Osteocyte (in vitro differentiated cells): ENCODE measurements at places on chromosomes 13 and 19. TPM values are rescaled to one million over a fixed set of nuclear protein-coding genes. Genes with fewer than 3 reads are reported as not detected.

The LRRC4B gene
- 0.11 and 0.52 TPM in 2 replicates for total RNA-seq

DNA sequence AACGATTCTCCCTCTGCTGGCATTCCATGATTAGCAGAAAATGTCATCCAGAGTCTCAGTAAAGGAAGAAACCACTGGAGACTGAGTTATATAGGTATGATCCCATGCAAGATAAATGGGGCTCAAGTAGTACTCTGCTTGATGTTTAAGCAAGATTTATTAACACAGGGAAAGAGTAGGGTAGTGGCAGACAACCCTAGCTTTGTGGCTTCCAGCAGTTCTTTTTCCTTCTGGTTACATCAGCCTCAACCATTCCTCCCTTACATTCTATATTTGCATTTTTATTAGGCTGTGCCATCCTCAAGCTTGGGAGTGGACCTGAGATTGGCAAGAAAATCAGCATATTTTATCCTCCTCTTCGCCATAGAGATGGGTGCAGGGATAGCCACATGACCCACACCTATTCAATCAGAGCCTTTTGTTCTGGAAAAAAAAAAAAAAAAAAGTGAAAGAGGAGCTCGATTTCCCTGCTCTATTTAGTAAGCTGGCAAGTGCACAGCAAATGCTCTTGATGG is 402.1 kb downstream of the ZNF536 start:
- H3K36me3 ChIP-seq, result no peaks in the 10 kb centered on the region
- no peak overlapping the region for H3K4me3 ChIP-seq
- no peak for DNase-seq
- no peaks in the 10 kb centered on the region for H3K27me3 ChIP-seq
- H3K4me1 ChIP-seq, result no peaks in the 10 kb centered on the region
- no peak overlapping the region for H3K27ac ChIP-seq

DNA sequence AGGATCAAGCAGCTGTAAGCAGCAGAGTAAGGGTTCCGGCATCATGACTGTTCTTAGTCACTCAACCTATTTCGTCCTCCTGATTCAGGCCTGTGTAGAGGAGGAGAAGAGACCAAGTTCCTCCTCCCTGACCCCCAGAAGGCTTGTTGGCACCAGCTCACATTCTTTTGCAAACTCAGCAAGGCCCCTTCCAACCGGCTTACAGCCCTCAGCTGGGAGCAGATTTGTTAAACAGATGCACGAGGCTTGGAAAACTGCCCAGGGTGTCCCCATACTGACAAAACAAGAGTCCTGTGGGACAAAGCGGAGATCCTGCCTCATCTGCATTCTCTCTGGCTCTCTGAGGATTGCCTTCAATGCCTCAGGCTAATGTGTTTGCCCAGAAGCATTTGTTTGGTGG is 113.2 kb upstream of the SOX21 start:
- H3K4me3 ChIP-seq, result no peak overlapping the region
- no peak for DNase-seq
- H3K27ac ChIP-seq, result no peak overlapping the region
- H3K36me3 ChIP-seq, result no peaks in the 10 kb centered on the region
- H3K4me1 ChIP-seq, result no peaks in the 10 kb centered on the region

The F10 gene
- 1.8 and 2.0 TPM in 2 replicates for total RNA-seq

DNA sequence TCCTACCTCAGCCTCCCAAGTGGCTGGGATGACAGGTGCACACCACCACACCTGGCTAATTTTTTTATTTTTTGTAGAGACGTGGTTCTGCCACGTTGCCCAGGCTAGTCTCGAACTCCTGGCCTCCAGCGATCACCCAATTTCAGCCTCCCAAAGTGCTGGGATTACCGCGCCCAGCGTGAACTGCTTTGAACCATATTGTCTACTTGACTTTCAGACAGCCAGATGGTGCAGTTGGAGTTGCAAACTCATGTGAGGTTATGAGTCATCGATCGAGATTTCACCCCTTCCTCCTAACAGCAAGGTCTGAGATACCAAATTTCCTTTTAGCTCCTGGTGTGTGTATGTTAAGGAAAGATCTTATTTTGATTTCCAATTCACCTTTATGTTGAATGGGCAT is 2.7 kb downstream of the SLC27A1 start:
- no peaks in the 10 kb centered on the region for H3K36me3 ChIP-seq
- H3K27me3 ChIP-seq, result no peaks in the 10 kb centered on the region
- H3K4me1 ChIP-seq, result peaks cover 38% of the 10 kb centered on the region
- no peak for DNase-seq

DNA sequence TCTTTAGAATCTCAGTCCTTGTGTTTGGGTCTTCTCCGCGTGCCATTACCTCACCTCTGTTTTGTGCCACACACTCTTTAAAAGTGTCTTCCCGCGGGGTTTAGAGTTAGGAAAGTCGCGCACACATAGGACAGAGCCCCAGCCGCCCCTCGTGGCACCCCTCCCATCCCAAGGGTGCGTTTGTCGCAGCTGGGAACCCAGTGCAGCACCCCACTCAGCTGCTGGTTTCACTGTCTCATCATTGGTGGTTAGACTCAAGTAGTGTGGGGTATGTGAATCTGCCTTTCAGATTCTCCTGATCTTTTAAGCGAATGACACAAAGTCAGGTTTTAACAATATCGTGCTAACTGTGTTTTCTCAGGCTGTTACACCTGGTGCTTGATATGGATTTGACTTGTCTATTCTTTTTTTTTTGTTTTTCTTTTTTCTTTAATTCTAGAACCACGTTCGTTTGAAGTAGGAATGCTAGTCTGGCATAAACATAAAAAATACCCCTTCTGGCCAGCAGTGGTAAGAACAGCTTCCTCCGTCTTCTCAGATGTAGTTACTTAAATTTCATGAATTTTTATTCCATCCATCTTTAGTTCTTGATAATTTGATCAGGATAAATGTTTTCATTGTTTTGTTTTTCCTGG is 19.5 kb upstream of the NDUFS7 start:
- peaks cover 22% of the 10 kb centered on the region for H3K36me3 ChIP-seq
- no peak overlapping the region for H3K4me3 ChIP-seq
- peak overlapping the region; percentile 23 for H3K27ac ChIP-seq

- no peak overlapping the region for H3K27ac ChIP-seq
- no peak overlapping the region for H3K4me3 ChIP-seq
- H3K36me3 ChIP-seq, result peaks cover 23% of the 10 kb centered on the region
- no peaks in the 10 kb centered on the region for H3K27me3 ChIP-seq
- DNase-seq, result peak; percentile 44
Measured at GRCh38 chr13:98511435-98511834, 65.5 kb downstream of the STK24 start.

The KCNN4 gene
- 0.64 and 1.5 TPM in 2 replicates for total RNA-seq

GRCh38 chr19:41978470-41978869 is 15.6 kb downstream of the ATP1A3 start:
- H3K27me3 ChIP-seq, result peaks cover 6% of the 10 kb centered on the region
- no peak overlapping the region for H3K4me3 ChIP-seq
- no peaks in the 10 kb centered on the region for H3K36me3 ChIP-seq
- no peak overlapping the region for H3K27ac ChIP-seq
- no peak for DNase-seq

The PTGIR gene
- 0.31 and 0.38 TPM in 2 replicates for total RNA-seq

- no peak for DNase-seq
- H3K27ac ChIP-seq, result no peak overlapping the region
- H3K4me1 ChIP-seq, result no peaks in the 10 kb centered on the region
- no peaks in the 10 kb centered on the region for H3K36me3 ChIP-seq
- peaks cover 56% of the 10 kb centered on the region for H3K27me3 ChIP-seq
Measured at GRCh38 chr13:29369060-29369743, 226.3 kb downstream of the SLC7A1 start.

GRCh38 chr13:91468301-91468700 is 69.9 kb downstream of the GPC5 start:
- no peaks in the 10 kb centered on the region for H3K36me3 ChIP-seq
- no peak overlapping the region for H3K4me3 ChIP-seq
- peaks cover 7% of the 10 kb centered on the region for H3K4me1 ChIP-seq
- no peak overlapping the region for H3K27ac ChIP-seq
- no peaks in the 10 kb centered on the region for H3K27me3 ChIP-seq
- DNase-seq, result no peak

The RASAL3 gene
- total RNA-seq, result not detected in 2 replicates

DNA sequence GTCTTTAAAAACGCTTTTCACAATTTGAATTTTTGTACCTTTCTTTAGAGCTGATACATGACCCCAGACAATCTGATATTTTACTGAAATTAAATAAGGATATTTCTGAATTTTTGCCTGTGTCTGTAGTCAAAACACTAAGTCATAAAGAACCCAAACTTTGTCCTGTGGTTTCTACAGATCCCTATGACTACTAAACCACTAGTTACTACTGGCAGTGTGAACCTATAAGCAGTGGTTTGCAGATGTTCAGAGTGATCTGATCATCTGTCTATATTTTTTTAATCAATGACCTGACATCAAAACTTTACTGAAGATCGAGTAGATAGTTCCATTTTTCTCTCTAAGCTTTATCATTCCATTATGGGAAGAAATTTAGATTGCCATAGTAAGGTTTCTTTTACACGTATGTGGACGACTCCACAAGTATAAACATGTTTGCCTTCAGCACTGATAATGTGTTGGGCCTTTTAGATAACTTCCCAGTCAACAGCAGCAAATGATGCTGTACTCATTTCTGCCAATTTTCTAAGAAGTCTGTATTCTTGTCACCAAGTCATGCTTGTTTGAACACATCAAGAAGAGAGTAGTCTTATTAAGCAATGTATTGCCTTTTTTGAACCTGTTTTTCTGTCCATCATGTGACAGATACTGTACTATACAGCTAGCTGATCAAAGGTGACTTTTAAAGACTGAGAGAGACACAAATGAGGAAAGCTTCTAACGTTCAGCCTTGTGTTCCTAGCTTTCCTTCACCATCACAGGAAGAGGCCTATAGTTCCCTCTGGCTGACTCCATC is 21.8 kb downstream of the POLR1D start:
- H3K27ac ChIP-seq, result no peak overlapping the region
- no peaks in the 10 kb centered on the region for H3K27me3 ChIP-seq
- DNase-seq, result no peak
- peaks cover 25% of the 10 kb centered on the region for H3K4me1 ChIP-seq
- no peak overlapping the region for H3K4me3 ChIP-seq
- H3K36me3 ChIP-seq, result peaks cover 7% of the 10 kb centered on the region

The LAMP1 gene
- 413 and 449 TPM in 2 replicates for total RNA-seq

- peak overlapping the region; percentile 99 for H3K27ac ChIP-seq
- DNase-seq, result no peak
- H3K27me3 ChIP-seq, result no peaks in the 10 kb centered on the region
Measured at GRCh38 chr19:34678085-34678412, 571 bp downstream of the ZNF302 start.

DNA sequence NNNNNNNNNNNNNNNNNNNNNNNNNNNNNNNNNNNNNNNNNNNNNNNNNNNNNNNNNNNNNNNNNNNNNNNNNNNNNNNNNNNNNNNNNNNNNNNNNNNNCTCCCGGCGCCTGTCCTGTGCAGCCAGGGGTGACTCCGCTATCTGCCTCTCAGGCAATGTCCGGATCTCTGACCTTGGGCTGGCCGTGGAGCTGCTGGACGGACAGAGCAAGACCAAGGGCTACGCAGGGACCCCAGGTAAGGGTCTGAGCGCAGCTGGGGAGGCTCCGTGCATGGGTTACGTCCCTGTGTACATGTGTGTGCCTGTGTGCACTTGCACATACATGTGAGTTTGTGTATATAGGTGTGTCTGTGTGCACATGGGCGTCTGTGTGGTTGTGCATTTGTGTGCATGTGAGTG is 36.1 kb upstream of the TMEM255B start:
- no peak overlapping the region for H3K27ac ChIP-seq
- no peaks in the 10 kb centered on the region for H3K27me3 ChIP-seq
- no peaks in the 10 kb centered on the region for H3K36me3 ChIP-seq
- peaks cover 3% of the 10 kb centered on the region for H3K4me1 ChIP-seq
- DNase-seq, result no peak

The ZNF225 gene
- total RNA-seq, result 6.1 and 7.9 TPM in 2 replicates

The C19orf85 gene
- not detected in 2 replicates for total RNA-seq

DNA sequence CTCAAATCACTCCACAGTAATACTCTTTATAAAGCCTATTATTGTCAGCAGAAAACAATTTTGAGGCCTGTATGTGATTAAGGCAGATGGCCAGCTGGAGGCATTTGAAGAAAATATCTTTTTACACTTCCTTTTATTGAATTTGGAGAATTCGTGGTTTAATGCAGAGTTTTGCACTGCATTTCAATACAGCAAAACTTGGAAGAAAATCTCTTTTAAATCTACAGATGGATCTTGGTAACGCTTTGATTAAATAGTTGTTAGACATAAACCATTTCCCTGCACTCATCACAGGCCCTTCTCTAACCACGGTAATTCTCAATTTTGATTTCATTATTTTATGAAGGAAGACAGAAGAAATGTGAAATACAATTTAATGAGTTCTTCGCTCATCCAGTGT is 185.7 kb downstream of the RFC3 start:
- H3K36me3 ChIP-seq, result no peaks in the 10 kb centered on the region
- H3K27me3 ChIP-seq, result no peaks in the 10 kb centered on the region
- peaks cover 3% of the 10 kb centered on the region for H3K4me1 ChIP-seq
- no peak for DNase-seq
- no peak overlapping the region for H3K27ac ChIP-seq

- H3K36me3 ChIP-seq, result no peaks in the 10 kb centered on the region
- H3K27me3 ChIP-seq, result peaks cover 54% of the 10 kb centered on the region
- H3K27ac ChIP-seq, result no peak overlapping the region
- peaks cover 2% of the 10 kb centered on the region for H3K4me1 ChIP-seq
Measured at GRCh38 chr13:27821566-27821965, 29.3 kb downstream of the GSX1 start.

DNA sequence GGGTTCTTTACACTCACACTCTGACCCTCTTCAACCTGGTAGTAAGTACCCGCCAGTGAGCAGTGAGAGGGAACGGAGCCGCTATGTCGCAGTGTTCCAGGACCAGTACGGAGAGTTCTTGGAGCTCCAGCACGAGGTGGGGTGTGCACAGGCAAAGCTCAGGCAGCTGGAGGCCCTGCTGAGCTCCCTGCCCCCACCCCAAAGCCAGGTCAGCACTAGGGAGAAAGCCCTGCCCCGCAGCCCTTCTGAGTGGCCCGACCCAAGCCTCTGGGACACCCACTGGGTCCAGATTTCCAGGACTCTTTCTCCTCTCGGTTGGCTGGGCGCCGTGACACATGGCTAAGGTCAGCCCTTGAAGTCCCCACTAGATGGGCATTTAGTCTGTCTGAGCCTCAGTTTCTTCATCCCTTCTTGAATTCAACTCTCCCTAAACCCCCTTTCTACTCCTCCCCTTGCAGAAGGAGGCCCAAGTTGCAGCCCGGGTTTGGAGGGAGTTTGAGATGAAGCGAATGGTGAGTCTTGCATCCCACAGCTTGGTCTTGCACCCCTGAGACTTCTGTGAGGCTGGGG is 1.9 kb downstream of the OCEL1 start:
- H3K27me3 ChIP-seq, result no peaks in the 10 kb centered on the region
- no peak overlapping the region for H3K4me3 ChIP-seq
- peaks cover 10% of the 10 kb centered on the region for H3K36me3 ChIP-seq
- H3K4me1 ChIP-seq, result peaks cover 9% of the 10 kb centered on the region
- H3K27ac ChIP-seq, result no peak overlapping the region

- peaks cover 5% of the 10 kb centered on the region for H3K4me1 ChIP-seq
- H3K27ac ChIP-seq, result no peak overlapping the region
- no peak overlapping the region for H3K4me3 ChIP-seq
- peak; percentile 88 for DNase-seq
- peaks cover 42% of the 10 kb centered on the region for H3K27me3 ChIP-seq
Measured at GRCh38 chr13:99176309-99177276, 24.1 kb upstream of the UBAC2 start.

The LGI4 gene
- 0.32 and 0.34 TPM in 2 replicates for total RNA-seq
